ENCODE measurements at places on chromosomes 1 and 21.

GRCh38 chr1:218568962-218569550 lies 223.9 kb downstream of the TGFB2 start:
- H3K36me3 ChIP-seq = no peaks in the 10 kb centered on the region
- DNase-seq = no peak
- H3K27ac ChIP-seq = no peak overlapping the region

- no peaks in the 10 kb centered on the region for H3K27me3 ChIP-seq
- peak; percentile 83 for DNase-seq
- H3K4me3 ChIP-seq = peak overlapping the region; percentile 39
- H3K27ac ChIP-seq = peak overlapping the region; percentile 70
Observed at GRCh38 chr1:94247138-94248094, 10.0 kb upstream of the ARHGAP29 start.

DNA sequence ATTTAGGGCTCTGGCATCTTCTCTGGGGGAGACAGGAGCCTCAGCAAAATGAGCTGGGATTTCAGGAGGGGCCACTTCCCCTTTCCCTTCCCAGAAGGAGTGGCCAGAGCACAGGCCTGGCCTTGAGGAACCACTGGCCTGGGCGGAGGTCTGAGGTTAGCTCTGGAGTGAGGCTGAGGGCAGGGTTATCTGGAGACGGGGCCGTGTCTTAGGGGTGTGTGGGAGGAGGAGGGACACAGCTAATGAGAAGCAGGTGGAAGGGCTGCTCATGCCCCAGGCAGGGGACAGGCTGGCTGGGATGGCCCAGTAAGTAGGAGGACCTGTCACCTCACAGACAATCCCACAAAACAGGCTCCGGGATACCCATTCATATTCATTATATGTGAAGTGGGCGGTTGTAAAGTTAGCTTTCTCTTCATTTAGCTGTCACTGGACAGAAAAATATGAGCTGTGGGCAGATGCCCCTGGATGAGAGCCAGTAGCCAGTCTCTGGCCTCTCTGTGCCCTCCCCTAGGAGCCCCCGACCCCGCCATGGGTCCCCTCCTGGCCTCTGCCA lies 12.4 kb downstream of the ALX3 start:
- DNase-seq = no peak
- H3K27ac ChIP-seq = peak overlapping the region; percentile 75
- peaks cover 9% of the 10 kb centered on the region for H3K4me1 ChIP-seq
- no peaks in the 10 kb centered on the region for H3K36me3 ChIP-seq
- H3K4me3 ChIP-seq = no peak overlapping the region
- H3K27me3 ChIP-seq = no peaks in the 10 kb centered on the region

DNA sequence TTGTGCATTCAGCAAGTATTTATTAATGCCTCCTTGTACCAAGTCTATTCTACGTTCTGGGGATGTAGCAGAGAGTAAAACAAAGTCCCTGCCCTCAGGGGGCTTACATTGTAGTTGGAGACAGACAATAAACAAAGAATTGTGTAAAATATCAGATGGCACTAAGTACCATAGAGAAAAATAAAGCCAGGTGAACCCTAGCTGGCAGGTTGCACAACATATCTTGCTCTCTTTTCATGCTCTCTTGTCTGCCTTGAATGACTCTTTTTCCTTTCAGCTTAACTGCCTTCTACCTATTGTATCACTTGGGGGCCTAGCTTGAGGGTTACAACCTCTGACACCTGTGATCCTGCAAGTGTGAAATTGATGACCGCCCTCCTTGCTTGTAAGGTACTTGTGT lies 20.7 kb upstream of the FASLG start:
- H3K4me3 ChIP-seq = no peak overlapping the region
- no peaks in the 10 kb centered on the region for H3K4me1 ChIP-seq
- no peak overlapping the region for H3K27ac ChIP-seq
- H3K36me3 ChIP-seq = no peaks in the 10 kb centered on the region

DNA sequence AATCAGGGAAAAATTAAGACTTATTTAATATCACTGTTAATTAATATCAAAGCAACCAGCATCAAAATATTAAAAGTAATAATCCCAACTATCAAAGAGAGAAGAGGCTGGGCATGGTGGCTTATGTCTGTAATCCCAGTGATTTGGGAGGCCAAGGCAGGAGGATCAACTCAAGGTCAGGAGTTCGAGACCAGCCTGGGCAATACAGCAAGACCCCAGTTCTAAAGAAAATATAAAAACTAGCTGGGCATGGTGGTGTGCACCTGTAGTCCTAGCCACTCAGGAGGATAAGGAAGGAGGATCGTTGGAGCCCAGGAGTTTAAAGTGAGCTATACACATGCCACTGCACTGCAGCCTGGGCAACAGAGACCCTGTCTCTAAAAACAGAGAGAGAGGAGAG lies 43.2 kb downstream of the AHCTF1 start:
- no peaks in the 10 kb centered on the region for H3K4me1 ChIP-seq
- DNase-seq = no peak
- no peaks in the 10 kb centered on the region for H3K27me3 ChIP-seq
- H3K27ac ChIP-seq = no peak overlapping the region
- peaks cover 77% of the 10 kb centered on the region for H3K36me3 ChIP-seq
- H3K4me3 ChIP-seq = no peak overlapping the region

- no peaks in the 10 kb centered on the region for H3K4me1 ChIP-seq
- no peak for DNase-seq
- peaks cover 32% of the 10 kb centered on the region for H3K36me3 ChIP-seq
- H3K4me3 ChIP-seq = no peak overlapping the region
- H3K27ac ChIP-seq = no peak overlapping the region
- H3K27me3 ChIP-seq = peaks cover 7% of the 10 kb centered on the region
Observed at GRCh38 chr1:39489567-39490239, 1.7 kb upstream of the BMP8A start.

DNA sequence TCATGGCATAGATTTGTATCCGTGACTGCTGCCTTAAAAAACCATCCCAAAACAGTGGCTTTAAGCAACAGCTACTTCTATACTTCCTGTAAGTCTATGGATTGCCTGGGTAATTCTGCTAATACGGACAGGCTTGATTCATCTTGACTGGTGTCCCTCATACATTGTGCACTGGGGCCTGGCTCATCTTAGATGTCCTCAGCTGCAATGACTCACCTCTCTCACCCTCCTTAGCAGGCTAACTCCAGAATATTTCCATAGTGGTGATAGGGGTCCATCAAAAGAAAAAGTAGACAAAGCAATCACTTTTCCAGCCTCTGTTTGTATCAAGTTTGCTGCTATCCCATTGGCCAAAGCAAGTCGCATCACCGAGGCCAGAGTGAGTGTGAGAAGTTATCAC lies 409.1 kb upstream of the KAZN start:
- H3K4me3 ChIP-seq = no peak overlapping the region
- H3K27me3 ChIP-seq = no peaks in the 10 kb centered on the region
- no peaks in the 10 kb centered on the region for H3K36me3 ChIP-seq
- DNase-seq = no peak

GRCh38 chr1:207073906-207074820 lies 14.5 kb upstream of the C4BPB start:
- DNase-seq = no peak
- no peaks in the 10 kb centered on the region for H3K4me1 ChIP-seq
- H3K36me3 ChIP-seq = no peaks in the 10 kb centered on the region
- no peak overlapping the region for H3K27ac ChIP-seq
- H3K4me3 ChIP-seq = no peak overlapping the region

GRCh38 chr1:204106825-204107224 lies 33.9 kb downstream of the SOX13 start:
- H3K27me3 ChIP-seq = no peaks in the 10 kb centered on the region
- H3K36me3 ChIP-seq = no peaks in the 10 kb centered on the region
- DNase-seq = no peak
- H3K4me1 ChIP-seq = peaks cover 36% of the 10 kb centered on the region
- H3K27ac ChIP-seq = no peak overlapping the region

- no peaks in the 10 kb centered on the region for H3K4me1 ChIP-seq
- no peak for DNase-seq
- H3K27me3 ChIP-seq = no peaks in the 10 kb centered on the region
Observed at GRCh38 chr1:14236097-14236496, 362.4 kb upstream of the KAZN start.

DNA sequence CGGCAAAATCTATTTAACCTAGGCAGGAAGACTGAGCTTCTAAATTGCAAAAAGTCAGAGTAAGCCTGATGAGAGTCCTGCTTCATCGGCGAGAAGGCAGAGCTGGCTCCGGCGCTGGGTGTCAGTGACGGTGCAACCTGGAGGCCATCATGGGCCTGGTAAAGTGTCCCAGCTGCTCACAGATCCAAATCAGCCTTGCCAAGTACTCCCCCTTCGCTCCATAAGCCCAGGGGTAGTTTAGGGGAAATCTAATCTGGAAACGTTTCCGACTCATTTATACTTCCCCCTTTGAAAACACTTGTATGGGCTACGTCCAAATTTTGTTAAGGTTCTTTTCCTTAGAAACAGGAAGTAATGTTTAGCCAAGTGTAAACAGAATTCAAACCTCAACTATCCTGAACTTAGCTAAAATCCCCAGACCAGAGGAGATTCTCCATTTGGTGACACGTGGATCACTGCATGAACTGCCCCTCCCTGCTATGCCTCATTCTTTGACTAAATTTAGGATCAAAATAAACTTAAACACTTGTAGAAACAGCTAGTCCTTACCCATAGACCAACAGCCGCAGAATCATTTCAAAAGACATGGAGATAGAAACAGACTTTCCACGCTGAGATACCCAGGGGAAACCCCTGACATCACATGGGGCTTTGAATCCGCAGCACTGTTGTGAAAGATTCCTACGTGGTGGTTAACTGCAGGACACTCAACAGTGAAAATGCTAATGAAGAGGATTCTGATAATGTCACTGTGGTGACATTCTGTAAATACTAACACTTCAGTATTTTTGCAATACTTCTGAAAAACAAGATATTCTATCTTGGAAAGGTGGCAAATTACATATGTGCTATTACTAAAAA lies 172.7 kb downstream of the TGFBR3 start:
- no peak for DNase-seq
- no peaks in the 10 kb centered on the region for H3K4me1 ChIP-seq
- no peak overlapping the region for H3K4me3 ChIP-seq
- H3K27ac ChIP-seq = peak overlapping the region; percentile 3
- H3K27me3 ChIP-seq = no peaks in the 10 kb centered on the region
- H3K36me3 ChIP-seq = no peaks in the 10 kb centered on the region

GRCh38 chr1:41752514-41753170 lies 166.1 kb downstream of the HIVEP3 start:
- no peaks in the 10 kb centered on the region for H3K27me3 ChIP-seq
- DNase-seq = no peak
- no peaks in the 10 kb centered on the region for H3K36me3 ChIP-seq

DNA sequence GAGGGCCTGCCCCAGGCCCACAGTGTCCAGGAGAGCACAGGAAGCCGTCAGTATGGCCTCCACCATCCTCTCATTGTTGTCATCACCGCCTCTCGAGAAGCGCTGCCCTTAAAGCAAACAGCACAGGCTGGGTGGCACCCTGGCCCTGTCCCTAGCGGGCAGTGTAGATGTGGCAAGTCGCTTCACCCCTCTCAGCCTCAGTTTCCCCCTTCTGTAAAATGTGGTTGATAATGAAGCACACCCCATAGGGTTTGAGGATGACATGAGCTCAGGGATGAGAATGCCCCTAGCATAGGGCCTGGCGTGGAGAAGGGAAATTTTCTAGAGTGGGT lies 13.4 kb downstream of the PLA2G2F start:
- no peak overlapping the region for H3K27ac ChIP-seq
- no peaks in the 10 kb centered on the region for H3K36me3 ChIP-seq
- H3K4me3 ChIP-seq = peak overlapping the region; percentile 34
- DNase-seq = no peak
- H3K4me1 ChIP-seq = no peaks in the 10 kb centered on the region
